ENCODE measurements at places on chromosomes 12 and 14. TPM values are rescaled to one million over a fixed set of nuclear protein-coding genes. Genes with fewer than 3 reads are reported as not detected.
A peak's percentile ranks its signal among the peaks of the same experiment; 100 is the strongest.

- H3K4me3 ChIP-seq, result peak overlapping the region; percentile 66
- H3K27me3 ChIP-seq, result no peaks in the 10 kb centered on the region
- H3K27ac ChIP-seq, result no peak overlapping the region
- peaks cover 19% of the 10 kb centered on the region for H3K4me1 ChIP-seq
- no peaks in the 10 kb centered on the region for H3K36me3 ChIP-seq
Measured at GRCh38 chr12:7129287-7129871, 690 bp upstream of the RBP5 start.

- no peak for DNase-seq
- H3K4me3 ChIP-seq, result no peak overlapping the region
- H3K27me3 ChIP-seq, result no peaks in the 10 kb centered on the region
- no peak overlapping the region for H3K27ac ChIP-seq
Measured at GRCh38 chr12:18391151-18391550, 129.8 kb downstream of the PIK3C2G start.

- no peaks in the 10 kb centered on the region for H3K27me3 ChIP-seq
- H3K4me3 ChIP-seq, result no peak overlapping the region
- H3K36me3 ChIP-seq, result no peaks in the 10 kb centered on the region
- H3K4me1 ChIP-seq, result 0 out of 2 replicates have a peak, but pooled peaks cover 3% of the 10 kb centered on the region
- peak; percentile 8 for DNase-seq
- H3K27ac ChIP-seq, result no peak overlapping the region
Measured at GRCh38 chr12:18479256-18479655, 217.9 kb downstream of the PIK3C2G start.

DNA sequence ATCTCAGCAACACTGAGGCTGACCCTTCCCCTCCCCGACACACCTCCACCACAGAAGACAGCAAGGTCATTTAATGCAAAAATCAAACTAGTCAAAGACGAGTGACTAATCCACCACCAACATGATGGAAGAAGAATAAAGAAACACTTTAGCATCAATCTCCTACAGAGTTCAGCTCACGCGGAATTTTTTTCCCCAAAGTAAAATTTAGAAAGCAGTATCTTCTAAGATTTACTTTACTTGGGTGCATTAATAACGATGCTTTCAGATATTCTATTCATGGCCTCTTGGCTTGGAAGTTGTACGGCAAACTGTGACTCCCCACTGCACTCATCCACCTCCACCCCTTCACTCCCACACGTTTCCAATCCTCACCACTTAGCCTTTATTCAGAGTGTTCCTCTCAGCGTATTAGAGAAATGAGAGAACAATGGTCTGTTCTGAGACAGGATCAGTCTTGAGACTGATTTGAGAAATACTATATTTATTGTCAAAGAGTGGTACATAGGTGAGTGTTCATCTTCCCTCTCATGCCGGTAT is 1.9 kb downstream of the EGLN3 start:
- peaks cover 27% of the 10 kb centered on the region for H3K4me1 ChIP-seq
- DNase-seq, result no peak
- H3K4me3 ChIP-seq, result peak overlapping the region; percentile 82
- no peaks in the 10 kb centered on the region for H3K27me3 ChIP-seq
- H3K27ac ChIP-seq, result peak overlapping the region; percentile 22

GRCh38 chr14:101215927-101216326 is 312.4 kb upstream of the RTL1 start:
- no peak for DNase-seq
- no peaks in the 10 kb centered on the region for H3K4me1 ChIP-seq
- H3K27me3 ChIP-seq, result no peaks in the 10 kb centered on the region
- no peak overlapping the region for H3K27ac ChIP-seq
- H3K36me3 ChIP-seq, result no peaks in the 10 kb centered on the region
- no peak overlapping the region for H3K4me3 ChIP-seq

- H3K4me3 ChIP-seq, result no peak overlapping the region
- no peaks in the 10 kb centered on the region for H3K27me3 ChIP-seq
- no peaks in the 10 kb centered on the region for H3K4me1 ChIP-seq
- no peak for DNase-seq
Measured at GRCh38 chr14:82075566-82075965, 541.9 kb upstream of the SEL1L start.

GRCh38 chr14:95464514-95464913 is 51.9 kb downstream of the SYNE3 start:
- no peaks in the 10 kb centered on the region for H3K27me3 ChIP-seq
- no peak overlapping the region for H3K27ac ChIP-seq
- H3K4me1 ChIP-seq, result peaks cover 30% of the 10 kb centered on the region

- H3K4me3 ChIP-seq, result no peak overlapping the region
- H3K4me1 ChIP-seq, result no peaks in the 10 kb centered on the region
- H3K27ac ChIP-seq, result no peak overlapping the region
- H3K36me3 ChIP-seq, result no peaks in the 10 kb centered on the region
- peaks cover 30% of the 10 kb centered on the region for H3K27me3 ChIP-seq
Measured at GRCh38 chr14:58693048-58693447, 55.3 kb downstream of the DACT1 start.

DNA sequence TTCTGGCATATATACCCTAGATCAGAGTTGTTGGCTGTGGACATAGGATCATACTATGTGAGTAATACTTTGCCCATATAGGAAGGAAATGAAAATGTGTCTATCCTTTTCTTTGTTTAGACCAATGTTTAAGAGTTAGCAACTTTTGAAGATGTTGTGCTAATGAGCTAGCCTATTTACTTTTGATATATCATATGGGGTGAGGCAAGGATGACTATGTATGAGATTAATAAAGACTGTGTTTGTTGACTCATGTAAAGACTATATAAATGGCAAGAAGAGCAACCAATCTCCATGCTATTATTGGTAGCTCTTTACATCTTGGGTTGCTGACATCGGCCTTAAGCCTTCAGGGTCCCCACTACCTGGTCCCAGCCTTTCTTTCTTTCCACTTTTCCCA is 289.4 kb downstream of the CCDC91 start:
- H3K27ac ChIP-seq, result no peak overlapping the region
- no peak for DNase-seq
- no peaks in the 10 kb centered on the region for H3K4me1 ChIP-seq
- no peaks in the 10 kb centered on the region for H3K36me3 ChIP-seq

The OR6C2 gene
- not detected for total RNA-seq

The GNB3 gene
- not detected for total RNA-seq
